HTR-8/SVneo (cell line): ENCODE measurements at places on chromosomes 7 and 10.

DNA sequence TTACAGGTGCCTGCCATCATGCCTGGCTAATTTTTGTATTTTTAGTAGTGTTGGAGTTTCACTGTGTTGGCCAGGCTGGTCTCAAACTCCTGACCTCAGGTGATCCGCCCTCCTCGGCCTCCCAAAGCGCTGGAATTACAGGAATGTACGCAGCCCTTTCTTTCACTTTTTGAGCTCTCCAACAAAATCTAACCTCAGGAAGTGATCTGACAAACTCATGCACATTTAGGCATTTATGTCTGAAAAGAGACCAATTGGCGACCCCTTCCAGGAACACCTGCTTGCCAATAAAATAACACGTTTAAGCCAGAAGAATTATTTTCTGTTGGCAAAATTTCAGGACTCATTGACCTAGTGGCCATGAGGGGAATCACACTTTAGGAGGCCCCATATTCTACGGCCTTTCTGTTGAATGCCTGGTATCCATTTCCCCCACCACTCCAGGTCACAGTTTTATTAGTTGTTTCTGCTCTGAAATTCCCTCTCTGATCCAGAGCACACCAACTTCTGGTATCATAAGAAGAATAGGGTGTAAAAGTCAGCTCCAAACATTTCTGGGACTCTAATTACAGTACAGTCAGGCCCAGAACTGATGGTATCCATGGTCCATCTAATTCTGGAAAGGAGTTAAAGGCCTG lies 65.8 kb upstream of the FRMD4A start:
- DNase-seq, result no peak

- no peak for DNase-seq
Measured at GRCh38 chr7:140593672-140593982, 47.0 kb downstream of the DENND2A start.

- DNase-seq, result no peak
Measured at GRCh38 chr7:33965183-33965744, 59.9 kb downstream of the BMPER start.

- no peak for DNase-seq
Measured at GRCh38 chr10:18164748-18165361, 24.6 kb downstream of the CACNB2 start.

DNA sequence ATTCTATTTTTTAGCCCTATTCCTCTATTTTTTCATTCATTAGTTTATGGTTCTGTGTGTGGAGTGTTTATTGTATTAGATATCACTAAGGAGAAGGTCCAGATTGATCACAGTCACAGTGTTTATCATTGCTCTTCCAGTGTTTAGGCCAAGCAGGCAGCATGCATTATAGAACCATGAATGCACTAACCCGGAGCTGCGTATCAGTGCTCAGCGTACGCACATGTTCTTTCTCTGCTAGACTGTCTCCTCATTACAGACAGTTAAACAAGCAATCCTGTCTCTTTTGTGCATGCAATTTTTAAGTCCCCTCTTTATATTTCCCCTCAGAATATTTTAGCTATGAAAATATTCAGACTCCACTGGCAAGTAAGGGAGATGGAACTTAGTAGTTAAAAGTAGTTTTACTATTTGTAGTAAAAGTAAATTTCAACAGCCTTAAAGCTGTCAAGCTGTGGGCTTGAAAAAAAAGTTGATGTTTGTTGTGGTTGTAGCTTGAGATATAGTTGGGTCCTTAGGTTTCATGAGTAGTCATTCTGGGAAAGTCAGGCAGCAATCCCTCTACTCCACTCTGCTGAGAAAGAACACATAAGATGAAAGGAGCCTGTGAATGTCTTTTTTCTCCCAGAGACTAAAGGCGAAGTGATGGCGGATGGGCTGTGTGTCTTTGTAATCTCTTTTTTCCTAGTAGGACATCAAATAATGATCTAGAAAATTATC lies 260.4 kb downstream of the CDK14 start:
- no peak for DNase-seq
